DMS53 (cell line): ENCODE measurements at places on chromosomes 2 and 18.

GRCh38 chr2:164514491-164514890 lies 106.8 kb downstream of the GRB14 start:
- peak; percentile 38 for DNase-seq

DNA sequence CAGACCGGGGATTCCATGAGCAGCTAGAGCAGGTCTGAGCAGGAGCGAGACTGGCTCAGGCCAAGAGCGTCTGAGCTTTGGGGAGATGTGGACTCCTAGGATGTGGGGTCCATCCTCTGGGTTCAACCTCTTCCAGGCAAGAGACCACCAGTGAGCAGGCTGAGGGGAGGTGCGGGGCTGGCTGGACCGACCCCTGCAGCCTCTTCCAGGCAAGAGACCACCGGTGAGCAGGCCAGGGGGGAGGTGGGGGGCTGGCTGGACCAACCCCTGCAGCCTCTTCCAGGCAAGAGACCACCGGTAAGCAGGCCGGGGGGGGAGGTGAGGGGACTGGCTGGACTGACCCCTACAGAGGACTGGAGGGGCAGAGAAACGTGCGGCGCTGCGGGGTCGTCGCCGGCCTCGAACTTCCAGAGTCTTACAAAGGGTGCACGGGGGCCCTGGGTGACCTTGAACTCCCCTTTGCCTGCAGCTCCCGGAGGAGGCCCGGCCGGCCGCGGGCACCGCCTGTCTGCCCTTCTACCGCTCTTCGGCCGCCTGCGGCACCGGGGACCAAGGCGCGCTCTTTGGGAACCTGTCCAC lies 63.4 kb downstream of the TPO start:
- no peak for DNase-seq

- no peak for DNase-seq
Measured at GRCh38 chr2:31248139-31248538, 14.2 kb downstream of the EHD3 start.

GRCh38 chr2:241049739-241050623 lies 51.6 kb downstream of the SNED1 start:
- DNase-seq: no peak

- peak; percentile 70 for DNase-seq
Measured at GRCh38 chr18:56298935-56299334, 339.5 kb downstream of the TXNL1 start.

GRCh38 chr2:137287913-137288639 lies 522.7 kb downstream of the THSD7B start:
- no peak for DNase-seq

DNA sequence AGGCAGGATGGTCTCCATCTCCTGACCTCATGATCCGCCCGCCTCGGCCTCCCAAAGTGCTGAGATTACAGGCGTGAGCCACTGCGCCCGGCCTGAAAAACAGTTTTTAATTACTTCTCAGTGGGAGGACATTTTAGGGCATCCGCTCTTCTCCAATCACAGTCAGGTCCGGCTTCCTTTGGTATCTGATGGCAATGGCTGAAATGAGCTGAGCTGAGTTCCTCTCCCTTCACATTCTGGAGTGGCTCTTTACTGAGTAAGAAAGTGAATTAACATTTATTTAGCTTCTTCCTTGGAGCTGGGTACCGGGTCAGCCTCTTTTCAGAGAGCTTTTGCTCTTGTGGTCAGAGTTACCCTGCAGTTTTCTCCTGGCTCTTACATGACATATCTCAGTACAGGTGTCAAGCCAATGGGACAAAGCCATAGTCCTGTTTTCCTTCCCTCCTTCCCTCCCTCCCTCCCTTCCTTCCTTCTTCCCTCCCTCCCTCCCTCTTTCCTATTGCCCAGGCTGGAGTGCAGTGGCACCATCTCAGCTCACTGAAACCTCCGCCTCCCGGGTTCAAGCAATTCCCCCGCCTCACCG lies 1.1 kb upstream of the TTC27 start:
- peak; percentile 25 for DNase-seq

GRCh38 chr18:59717291-59717690 lies 20.1 kb upstream of the CCBE1 start:
- no peak for DNase-seq

GRCh38 chr2:113178069-113178746 lies 4.4 kb downstream of the PSD4 start:
- DNase-seq: no peak
